ENCODE measurements at places on chromosomes 12 and 14.

DNA sequence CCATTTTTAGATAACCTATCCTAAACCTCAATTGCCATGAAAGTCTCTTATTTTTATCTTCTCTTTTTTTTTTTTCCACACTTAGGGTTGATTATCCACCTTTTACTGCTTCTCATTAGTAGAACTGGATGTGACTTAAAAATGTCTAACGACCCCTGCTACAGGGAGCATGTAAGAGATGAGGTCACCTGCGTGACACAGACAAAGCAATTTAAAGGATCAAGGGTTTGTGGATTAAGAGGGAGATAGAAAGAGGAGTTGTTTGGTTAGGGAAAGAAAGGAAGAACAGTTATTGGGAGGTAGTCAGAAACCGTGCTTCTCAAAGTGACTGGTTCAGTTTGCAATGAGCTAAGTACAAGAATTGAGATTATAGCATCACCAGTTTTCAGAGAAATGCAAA is 239.1 kb downstream of the ALX1 start:
- no peak for DNase-seq

DNA sequence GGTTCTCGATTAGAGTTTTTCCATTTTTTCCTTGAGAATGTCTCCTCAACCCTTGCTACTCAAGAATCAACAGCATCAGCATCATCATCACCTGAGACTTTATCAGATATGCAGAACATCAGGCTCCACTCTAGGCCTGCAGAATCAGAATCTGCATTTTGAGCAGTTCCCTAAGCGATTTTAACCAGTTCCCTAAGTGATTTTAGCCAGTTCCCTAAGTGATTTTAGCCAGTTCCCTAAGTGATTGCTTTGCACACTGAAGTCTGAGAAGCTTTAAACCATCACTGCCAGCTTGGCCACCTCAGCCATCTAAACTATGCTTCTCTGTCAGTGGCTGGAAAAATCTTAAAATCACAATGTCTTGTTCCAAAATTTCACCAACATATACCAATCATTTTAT is 29.4 kb upstream of the SLC38A1 start:
- no peak for DNase-seq

GRCh38 chr12:22048351-22049041 is 2.5 kb downstream of the CMAS start:
- no peak for DNase-seq

DNA sequence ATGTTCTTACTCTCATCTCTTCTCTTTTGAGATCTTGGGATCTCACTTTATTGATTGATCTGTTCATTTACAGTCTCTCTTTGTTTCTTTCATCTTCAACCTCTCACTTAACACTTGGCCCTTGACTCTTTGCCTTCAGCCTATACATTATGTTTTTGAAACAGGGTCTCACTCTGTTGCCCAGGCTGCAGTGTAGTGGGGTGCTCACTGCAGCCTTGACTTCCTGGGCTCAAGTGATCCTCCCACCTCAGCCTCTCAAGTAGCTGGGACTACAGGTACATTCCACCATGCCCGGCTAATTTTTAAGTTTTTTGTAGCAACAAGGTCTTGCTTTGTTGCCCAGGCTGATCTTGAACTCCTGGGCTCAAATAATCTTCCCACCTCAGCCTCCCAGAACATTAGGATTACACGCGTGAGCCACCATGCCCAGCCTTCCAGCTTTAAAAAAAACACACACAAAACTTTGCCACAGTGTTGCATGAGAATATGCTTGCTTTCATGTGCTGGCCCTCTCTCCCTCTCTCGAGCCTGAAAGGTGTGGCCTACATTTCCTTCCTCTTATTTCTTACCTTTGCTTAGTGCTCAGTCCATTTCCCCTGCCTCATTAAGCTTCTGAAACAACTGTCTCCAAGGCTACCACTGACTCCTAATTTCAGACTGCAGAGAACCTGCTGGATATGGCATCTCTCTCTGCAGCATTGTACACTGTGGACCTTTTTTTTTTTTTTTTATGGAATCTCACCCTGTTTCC is 9.9 kb downstream of the DIP2B start:
- DNase-seq, result no peak

Measured in NCI-H345 (cell line).